ENCODE measurements at places on chromosomes 16 and 17.

- DNase-seq: no peak
Observed at GRCh38 chr17:59814276-59814675, 78.5 kb downstream of the TUBD1 start.

GRCh38 chr16:73010150-73010676 is 37.7 kb downstream of the ZFHX3 start:
- DNase-seq: no peak

DNA sequence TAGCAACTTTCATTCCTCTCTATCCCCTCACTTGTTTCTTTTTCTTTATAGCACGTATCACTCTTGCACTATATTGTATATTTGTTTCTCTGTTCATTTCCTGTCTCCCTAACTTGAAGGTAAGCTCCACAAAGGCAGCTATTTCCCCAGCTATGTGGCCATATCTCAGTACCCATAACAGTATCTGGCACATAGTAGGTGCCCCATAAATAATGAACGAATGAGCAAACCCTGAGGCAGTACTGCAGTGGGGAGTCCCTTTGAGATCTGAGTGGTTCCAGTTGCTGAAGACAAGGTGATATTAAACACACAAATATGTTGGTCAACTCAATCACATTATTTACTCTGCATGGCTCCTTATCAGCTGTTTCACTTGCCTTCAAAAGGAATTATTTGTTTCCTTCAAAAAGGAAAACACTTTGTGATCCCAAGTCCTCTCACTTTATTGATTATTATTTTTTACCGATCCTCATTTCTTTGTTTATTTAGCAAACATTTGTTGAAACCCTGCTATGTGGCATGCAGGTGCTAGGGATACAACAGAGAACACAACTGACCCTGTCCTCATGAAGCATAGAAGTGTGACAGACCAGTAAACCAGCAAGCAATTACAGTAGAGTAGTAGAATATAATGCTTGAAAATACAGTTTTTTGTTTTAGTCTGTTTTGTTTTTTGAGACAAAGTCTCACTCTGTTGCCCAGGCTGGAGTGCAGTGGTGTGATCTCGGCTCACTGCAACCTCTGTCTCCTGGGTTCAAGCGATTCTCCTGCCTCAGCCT is 5.7 kb upstream of the ADAP2 start:
- no peak for DNase-seq

DNA sequence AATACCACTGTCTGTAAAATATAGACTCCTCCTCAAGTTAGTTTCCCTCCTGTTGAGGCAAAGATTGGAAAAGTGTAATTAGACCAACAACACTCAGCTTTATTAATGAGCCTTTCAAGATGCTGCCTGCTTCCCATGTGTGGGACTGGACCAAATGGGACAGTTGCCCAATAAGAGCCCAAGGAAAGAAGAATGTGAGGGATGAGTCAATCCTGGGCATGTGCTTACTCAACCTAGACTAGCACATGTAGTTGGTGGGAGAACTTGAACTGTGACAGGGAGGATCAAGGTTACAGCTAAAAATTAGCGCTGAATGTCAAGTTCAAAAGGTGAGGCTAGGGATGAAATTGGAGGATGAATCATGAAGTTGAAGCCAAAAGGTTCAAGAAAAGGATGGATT is 435.5 kb downstream of the CA10 start:
- no peak for DNase-seq

DNA sequence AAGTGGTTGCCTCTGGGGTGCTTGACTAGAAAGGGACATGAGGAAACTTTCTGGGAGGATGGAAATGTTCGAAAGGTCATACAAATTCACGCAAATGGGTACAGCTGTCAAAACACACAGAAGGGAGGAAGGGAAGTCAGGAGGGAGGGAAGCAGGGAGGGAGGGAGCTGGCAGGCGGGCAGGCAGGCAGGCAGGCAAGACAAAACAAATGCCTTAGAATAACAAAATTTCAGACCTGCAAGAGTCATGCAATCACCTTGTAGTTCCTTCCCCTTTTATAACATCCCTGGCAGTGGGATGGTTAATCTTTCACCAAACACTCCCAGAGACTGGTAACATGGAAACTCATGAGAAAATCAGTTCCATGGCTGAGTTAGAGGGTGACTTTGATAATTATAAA is 189.2 kb downstream of the STX8 start:
- no peak for DNase-seq

GRCh38 chr16:2159175-2159838 is 3.7 kb downstream of the TRAF7 start:
- DNase-seq: no peak

DNA sequence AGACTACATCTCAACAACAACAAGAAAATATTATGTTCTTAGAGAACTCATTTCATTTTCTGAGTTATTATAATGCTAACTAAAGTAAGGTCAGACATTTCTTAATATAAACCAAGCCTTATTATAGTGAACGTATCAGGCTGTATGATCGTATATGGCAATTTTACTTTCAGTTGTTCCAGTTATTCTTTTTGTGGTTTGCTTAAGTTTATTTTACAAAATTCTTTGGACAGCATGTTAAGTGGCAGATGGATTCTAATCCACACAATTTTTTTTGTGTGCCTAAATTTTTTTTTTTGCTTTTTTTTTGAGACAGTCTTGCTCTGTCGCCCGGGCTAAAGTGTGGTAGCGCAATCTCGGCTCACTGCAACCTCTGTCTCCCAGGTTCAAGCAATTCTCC is 59.0 kb downstream of the VMP1 start:
- no peak for DNase-seq

DNA sequence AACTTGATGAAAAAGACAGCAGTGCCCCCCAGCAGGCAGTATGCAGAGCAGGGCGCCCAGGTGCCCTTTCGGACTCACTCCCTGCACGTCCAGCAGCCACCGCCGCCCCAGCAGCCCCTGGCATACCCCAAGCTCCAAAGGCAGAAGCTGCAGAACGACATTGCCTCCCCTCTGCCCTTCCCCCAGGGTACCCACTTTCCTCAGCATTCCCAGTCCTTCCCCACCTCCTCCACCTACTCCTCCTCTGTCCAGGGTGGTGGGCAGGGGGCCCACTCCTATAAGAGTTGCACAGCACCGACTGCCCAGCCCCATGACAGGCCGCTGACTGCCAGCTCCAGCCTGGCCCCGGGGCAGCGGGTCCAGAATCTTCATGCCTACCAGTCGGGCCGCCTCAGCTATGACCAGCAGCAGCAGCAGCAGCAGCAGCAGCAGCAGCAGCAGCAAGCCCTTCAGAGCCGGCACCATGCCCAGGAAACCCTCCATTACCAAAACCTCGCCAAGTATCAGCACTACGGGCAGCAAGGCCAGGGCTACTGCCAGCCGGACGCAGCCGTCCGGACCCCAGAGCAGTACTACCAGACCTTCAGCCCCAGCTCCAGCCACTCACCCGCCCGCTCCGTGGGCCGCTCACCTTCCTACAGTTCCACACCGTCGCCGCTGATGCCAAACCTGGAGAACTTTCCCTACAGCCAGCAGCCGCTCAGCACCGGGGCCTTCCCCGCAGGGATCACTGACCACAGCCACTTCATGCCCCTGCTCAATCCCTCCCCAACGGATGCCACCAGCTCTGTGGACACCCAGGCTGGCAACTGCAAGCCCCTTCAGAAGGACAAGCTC is 43.2 kb downstream of the SREBF1 start:
- DNase-seq: no peak

DNA sequence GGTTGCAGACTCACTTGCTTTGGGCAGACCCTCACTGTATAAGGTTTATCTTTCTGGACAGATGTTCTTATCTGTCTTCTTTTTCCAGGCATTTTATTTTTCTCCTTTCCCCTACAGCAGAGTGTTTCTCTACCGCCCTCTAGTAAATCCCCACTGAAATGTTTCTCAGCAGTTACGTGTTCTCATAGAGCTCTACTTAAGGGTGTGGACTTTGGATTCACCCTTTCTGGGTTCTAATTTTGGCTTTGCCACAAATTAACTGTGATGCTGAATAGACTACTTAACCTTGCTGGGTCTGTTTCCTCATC is 2.0 kb downstream of the ADAT1 start:
- peak; percentile 48 for DNase-seq

DNA sequence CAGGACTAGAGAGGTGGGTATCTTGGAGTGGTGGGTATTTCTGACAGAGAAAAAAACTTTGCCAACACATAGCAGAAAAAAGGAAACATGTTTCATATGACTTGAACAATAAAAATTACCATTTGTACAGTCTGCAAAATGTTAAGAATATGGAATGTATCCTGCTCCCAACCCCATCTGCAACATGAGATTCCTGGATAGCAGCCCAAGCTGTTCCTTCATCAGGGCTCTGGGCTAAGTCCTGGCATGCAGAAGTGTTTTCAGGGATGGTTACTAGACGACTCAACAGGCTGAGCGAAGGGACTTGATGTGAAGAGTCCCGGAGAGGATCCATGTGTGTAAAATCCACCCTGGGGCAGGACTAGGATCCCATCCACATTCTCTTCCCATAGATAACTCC is 121.0 kb upstream of the IRX3 start:
- no peak for DNase-seq
